HAP-1 (cell line): ENCODE measurements at places on chromosomes 2 and 18.

DNA sequence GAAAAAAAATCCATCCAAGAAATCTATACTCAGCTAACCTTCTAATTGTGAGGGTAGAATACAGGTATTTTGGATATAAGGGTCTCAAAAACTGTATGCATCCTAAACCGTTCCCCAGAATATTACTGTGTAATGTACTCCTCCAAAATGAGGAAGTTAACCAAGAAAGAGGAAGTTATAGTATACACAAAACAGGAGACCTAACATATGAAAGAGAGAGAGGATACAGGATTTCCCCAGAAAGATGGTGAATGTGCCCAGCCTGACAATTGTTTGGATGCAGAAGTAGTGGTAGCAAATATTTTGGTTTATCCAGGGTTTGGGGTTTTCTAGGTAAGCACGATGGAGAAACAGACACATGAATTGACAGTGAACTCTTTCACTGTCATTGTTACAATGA is 50.6 kb downstream of the GALNT3 start:
- no peak for DNase-seq

DNA sequence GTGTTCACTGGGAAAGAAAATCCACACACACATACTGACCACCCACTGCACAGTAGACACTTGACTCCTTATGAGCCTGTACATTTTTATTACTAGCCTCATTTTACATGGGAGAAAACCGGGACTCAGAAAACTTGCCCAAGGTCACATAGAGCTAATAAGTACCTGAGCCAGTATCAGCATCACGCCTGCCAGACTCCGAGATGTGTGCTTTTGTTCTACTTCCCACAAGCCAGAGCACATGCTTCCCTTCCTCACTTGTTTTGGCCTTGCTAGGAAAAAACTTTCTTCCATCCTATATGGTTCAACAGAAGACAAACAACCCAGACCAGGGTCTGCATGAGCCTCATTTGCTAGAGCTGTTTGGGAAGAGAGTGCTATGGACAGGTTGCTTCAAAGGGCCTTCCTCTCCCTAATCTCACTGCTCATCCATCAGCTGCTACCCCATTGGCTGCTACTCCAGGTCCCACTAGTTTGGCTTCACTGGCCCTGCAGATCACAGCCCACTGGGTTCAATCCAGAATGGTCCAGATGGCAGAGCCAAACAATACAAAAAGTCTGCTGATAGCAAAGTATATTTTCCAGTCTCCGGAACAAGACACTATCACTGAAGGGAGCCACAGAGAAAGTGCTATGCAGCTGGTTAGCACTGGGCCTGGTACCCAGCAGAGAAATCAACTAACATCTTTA is 63.9 kb downstream of the STK39 start:
- DNase-seq: no peak

GRCh38 chr2:112841295-112842044 is 4.9 kb upstream of the IL1B start:
- DNase-seq: no peak

- no peak for DNase-seq
These were observed 464.1 kb upstream of the CRIM1 start for GRCh38 chr2:35891528-35891927.

DNA sequence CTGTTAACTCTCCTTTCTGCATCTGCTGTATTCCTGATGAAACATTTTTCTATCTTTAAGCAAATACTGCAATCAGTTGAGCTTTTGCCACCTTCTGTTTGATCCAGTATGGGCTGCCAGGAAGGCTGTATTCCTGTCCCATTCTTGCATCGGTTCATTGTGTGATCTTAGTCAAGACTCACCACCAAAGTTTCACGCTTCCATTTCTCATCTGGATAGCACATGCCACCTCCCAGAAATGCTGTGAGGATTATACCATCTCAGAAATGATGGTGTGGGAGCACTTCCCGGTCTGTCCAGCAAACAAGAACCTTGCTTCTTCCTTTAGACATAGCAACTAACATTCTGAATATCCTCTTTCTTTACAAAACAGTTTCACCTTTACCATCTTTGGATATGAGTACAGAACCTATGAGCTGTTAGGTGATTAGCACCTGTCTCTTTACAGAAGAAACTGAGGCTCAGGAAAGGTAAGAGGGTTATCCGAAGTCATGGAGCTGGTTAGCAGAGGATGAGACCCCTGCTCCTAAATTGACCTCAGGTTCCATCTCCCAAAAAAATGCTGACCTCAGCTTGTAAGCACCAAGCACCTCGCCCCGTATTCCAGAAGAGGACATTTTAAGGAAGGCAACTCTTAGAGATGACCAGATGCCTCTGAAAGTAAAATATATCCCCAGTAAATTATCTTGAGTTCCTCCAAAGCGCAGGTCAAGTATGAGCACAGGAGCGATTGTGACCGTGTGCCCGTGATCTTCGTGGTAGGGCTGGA is 56.8 kb downstream of the FEZ2 start:
- DNase-seq: no peak

DNA sequence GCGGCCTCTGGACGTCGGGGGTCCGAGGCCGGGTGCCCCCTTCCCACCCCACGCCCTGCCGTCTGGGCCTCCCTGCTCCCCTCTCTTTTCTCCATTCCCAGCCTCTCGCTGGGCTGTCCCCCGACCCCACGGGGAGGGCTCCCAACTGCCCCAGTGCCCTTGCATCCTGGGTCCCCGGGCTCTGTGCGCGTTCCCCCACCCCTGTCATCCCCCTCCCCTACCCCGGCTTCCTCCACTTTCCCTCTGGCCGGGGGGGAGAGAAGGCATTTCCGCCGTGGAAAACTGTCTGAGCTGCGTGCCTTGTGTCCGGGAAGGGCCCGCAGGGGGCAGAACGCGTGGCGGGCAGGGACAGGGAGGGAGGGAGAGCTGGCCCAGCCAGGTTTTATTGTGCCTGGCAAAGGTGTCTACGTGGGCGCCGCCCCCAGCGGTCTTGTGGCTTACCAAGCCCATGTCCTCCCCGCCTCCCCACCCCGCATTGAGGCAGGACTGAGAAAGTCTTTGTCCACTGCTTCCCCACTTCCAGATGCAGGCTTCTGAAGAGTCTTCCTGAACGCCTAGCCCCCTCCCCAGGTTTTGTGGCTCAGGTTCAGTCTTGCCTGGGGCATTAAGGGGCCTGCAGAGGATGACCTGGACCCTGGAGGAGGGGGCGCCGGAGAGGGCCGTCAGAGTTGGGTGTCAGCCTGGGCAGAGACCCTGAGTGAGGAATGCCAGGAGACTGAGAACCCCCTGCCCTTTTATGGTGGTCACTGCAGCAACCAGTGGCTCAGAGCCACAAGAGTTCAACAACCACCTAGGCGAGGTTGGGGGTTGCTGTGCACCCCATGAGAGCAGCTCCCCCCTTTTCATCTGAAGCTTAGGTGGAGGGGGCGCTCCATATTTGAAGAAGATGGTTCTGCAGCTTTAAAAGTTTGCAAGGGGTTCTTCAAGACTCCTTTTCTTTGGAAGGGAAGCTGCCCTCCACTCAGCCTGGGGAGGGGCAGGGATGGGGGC is 1.3 kb downstream of the ITM2C start:
- peak; percentile 75 for DNase-seq

- DNase-seq: no peak
These were observed 292.4 kb upstream of the SETBP1 start for GRCh38 chr18:44388329-44388728.

DNA sequence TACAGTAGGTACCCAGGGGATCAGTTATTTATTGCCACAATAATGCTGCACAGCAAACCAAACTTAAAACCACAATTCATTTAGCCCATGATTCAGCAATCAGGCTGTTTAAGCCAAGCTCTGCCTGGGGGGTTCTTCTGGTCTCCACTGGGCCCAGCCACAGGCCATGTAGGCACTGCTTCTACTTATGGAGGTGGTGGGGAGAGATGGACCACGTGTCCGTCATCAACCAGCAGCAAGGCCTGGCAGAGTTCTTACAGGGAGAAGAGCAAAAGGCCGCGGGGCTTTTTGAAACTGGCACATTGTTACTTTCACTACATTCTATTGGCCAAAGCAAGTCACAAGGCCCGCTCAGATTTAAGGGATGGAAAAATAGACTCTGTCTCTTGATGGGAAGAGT is 76.3 kb upstream of the DAPL1 start:
- no peak for DNase-seq

DNA sequence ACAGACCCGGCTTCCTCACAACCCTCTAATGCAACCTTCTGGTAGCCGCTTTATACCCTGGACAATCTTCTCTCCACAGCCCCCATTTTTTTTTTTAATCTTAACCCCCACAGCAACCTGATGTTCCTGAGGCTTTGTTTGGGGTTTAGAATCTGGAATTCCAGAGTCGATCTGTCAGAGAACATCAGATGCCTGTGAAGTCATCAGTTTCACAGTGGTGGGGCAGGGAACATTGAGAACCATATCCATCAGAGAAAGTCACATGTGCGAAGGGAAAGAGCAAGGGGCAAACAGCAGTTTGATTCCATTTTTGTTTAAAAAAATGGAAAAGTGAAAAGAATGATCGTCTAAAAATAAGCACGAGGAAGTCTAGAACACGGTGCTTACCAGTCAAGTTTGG is 20.6 kb downstream of the NPAS2 start:
- DNase-seq: no peak

- no peak for DNase-seq
These were observed 5.1 kb downstream of the ZNF236 start for GRCh38 chr18:76827205-76828200.
